ENCODE measurements at places on chromosomes 16 and 17.

DNA sequence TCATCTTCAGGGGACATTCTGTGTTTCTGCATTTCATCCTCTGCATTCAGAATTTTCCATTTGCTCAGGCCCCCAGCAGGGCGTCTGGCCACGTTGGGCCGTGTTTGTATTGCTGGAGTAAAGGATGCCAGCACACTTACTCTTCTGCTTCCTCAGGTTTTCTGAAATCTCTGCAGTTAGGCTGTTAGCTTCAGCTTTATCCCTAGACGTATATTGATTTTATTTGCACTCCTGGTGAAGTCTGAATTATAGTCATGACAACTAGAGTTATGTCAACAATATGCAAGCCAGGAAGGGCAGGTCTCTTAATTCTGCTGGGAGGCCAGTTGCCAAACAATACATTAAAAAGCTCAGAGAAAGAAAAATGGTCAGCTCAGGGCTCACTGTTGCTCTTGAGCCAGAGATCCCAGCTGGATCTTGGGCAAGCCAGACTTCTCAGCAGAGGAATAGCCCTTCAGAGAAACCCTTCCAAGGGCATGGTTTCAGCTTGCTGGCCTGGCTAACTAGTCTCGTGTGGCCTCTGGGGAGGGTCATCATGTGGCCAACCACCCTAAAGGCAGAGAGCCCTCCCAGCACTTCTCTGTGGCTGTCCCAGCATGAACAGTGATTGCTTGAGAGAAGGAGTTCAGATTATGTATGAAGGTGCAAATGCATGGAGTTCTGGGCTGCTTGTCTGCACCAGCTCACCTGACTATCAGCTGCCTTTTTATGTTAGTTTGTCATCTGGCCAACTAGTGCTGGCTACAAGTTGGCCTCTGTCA lies 110.2 kb upstream of the CACNG5 start:
- DNase-seq, result peak; percentile 95

GRCh38 chr17:17537311-17538099 lies 41.3 kb upstream of the RASD1 start:
- no peak for DNase-seq

- DNase-seq, result no peak
These were observed 15.1 kb downstream of the TRPV3 start for GRCh38 chr17:3542410-3543088.

- DNase-seq, result no peak
These were observed 39.0 kb downstream of the EMP2 start for GRCh38 chr16:10541366-10541765.

DNA sequence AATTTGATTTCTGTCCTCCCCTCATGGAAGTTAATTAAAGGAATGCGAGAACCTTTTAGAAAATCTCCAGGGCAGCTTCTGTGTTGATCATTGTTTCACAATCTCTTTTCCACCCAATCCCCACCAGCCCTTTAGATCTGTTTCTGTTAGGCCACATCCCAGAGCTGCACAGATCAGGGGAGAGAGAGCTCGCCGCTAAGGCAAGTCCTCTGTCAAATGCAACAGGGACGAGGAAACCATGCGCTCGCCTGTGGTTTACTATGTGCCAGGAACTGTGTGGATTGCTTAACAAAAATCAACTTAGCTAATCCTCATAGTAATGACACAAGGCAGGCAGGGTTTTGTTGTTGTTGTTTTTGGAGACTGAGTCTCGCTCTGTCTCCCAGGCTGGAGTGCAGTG lies 115.4 kb downstream of the SALL1 start:
- no peak for DNase-seq
